ENCODE measurements at places on chromosomes 16 and 17.

DNA sequence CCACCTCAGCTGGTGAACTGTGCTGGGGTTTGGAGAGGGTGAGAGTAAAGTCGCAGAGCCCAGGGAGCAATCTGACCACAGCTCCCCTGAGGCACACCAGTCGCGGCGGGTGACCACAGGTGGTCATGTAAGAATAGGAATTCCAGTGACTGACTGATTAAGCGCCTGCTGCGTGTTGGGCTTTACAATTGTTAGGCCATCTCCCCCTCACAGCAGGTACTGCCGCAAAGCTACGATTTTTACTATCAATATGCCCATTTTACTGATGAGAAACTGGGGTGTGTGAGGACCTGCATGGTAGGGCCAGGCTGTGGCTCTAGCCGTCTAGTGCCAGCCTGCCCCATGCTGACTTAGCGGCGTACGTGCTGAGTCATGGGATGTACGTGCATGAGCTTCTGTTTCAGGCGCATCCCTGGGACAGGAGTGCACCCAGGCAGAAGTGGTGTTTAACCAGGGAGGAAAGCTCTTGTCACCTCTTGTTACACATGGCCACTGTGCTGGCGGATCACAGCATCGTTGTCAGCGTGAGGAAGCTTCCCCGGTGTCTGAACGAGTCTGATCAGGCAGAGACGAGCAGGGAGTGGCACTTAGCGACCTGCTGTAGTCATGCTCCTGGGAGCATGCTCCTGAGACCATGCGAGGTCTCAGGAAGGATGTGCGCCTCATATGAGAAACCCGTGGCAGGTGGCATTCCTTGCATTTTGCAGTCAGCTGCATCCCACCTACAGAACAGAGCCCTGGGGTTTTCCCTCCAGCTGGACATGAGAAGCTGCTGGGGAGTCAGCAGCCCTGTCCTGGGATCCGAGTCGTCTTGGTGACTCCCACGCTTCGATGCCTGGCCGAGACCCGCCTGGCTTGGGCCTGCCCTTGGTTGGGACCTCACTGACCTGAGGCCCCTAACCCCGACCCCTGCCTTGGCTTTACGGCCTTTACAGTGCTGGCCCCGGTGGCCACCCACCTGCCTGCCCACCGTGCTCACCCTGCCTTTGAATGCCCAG, 163.7 kb upstream of the CHMP6 start:
- no peak overlapping the region for H3K27ac ChIP-seq
- no peaks in the 10 kb centered on the region for H3K4me1 ChIP-seq
- no peak overlapping the region for H3K4me3 ChIP-seq
- no peak for DNase-seq

GRCh38 chr17:2237521-2237921, 66.1 kb downstream of the SMG6 start:
- H3K36me3 ChIP-seq: no peaks in the 10 kb centered on the region
- no peak overlapping the region for H3K4me3 ChIP-seq
- H3K4me1 ChIP-seq: peaks cover 35% of the 10 kb centered on the region
- peak overlapping the region; percentile 92 for H3K27ac ChIP-seq

DNA sequence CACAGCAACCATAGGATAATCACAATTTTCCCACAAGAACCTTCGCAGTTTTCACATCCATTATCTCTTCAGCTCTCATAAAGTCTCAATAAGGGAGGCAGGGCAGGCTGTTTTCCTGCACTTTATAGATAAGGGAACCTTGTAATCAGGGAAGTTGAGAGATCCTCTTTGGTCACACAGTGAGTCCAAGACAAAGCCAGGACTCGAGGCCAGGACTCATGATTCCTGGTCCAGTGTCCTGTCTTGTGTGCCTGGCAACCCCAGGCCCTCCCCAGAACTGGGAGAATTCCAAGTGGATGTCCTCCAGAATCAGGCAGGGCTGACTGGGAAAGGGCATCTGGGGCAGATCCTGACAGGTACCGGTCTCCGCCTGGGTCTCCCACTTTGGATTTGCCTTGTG, 23.1 kb upstream of the PHF12 start:
- H3K4me1 ChIP-seq: peaks cover 37% of the 10 kb centered on the region
- no peak for DNase-seq
- no peaks in the 10 kb centered on the region for H3K27me3 ChIP-seq
- no peaks in the 10 kb centered on the region for H3K36me3 ChIP-seq

GRCh38 chr16:272633-273546, 2.9 kb downstream of the RGS11 start:
- no peaks in the 10 kb centered on the region for H3K4me1 ChIP-seq
- H3K4me3 ChIP-seq: no peak overlapping the region

GRCh38 chr16:69747115-69747514, 7.6 kb downstream of the NOB1 start:
- no peaks in the 10 kb centered on the region for H3K27me3 ChIP-seq
- no peaks in the 10 kb centered on the region for H3K4me1 ChIP-seq
- H3K27ac ChIP-seq: no peak overlapping the region
- peaks cover 62% of the 10 kb centered on the region for H3K36me3 ChIP-seq
- no peak overlapping the region for H3K4me3 ChIP-seq
- no peak for DNase-seq

GRCh38 chr16:28915181-28915580, 9.9 kb downstream of the RABEP2 start:
- no peaks in the 10 kb centered on the region for H3K27me3 ChIP-seq
- DNase-seq: no peak
- no peak overlapping the region for H3K27ac ChIP-seq
- H3K4me3 ChIP-seq: no peak overlapping the region
- peaks cover 15% of the 10 kb centered on the region for H3K36me3 ChIP-seq

- peak overlapping the region; percentile 34 for H3K27ac ChIP-seq
- DNase-seq: no peak
- peaks cover 11% of the 10 kb centered on the region for H3K4me1 ChIP-seq
- H3K27me3 ChIP-seq: no peaks in the 10 kb centered on the region
- no peak overlapping the region for H3K4me3 ChIP-seq
These were observed 19.7 kb downstream of the FBXO31 start for GRCh38 chr16:87363771-87364455.

- H3K4me1 ChIP-seq: no peaks in the 10 kb centered on the region
- no peak overlapping the region for H3K27ac ChIP-seq
- no peak for DNase-seq
- no peak overlapping the region for H3K4me3 ChIP-seq
- peaks cover 17% of the 10 kb centered on the region for H3K36me3 ChIP-seq
These were observed 8.2 kb upstream of the GGA2 start for GRCh38 chr16:23518435-23518891.
